DND-41 (cell line): ENCODE measurements at places on chromosomes 1 and 21.

GRCh38 chr1:88873737-88874349 lies 17.5 kb downstream of the GTF2B start:
- no peak for DNase-seq

- no peak for DNase-seq
These were observed 383.7 kb downstream of the ZP4 start for GRCh38 chr1:237507005-237507404.

DNA sequence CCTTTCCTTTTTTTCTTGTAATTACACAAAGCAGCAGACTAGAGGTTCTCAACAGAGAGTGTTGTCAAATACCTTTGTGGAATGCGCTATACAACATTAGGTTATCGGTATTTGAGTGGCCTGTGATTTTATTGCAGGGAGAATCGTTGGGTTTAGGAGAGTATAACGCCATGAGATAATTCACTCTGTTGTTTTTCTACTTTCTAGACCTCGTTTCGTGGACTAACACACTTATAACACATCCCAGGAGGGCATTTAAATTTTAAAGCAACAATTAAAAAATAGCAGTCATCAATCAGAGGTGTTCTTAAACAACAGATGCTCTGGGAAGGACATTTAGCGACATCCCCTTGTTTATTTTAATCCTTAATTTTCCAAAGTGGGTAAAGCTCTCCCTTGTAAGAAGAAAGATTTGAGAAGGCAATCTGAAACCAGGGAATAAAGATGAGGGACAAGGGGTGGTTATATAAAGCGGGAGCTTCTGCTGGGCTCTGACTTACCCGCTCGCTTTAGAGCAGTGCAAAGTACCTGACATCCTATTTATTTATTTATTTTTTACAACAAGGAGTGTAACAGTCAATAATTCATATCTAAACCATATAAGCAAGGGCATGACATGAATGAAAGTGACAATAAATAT lies 4.9 kb downstream of the PBX1 start:
- no peak for DNase-seq

GRCh38 chr21:46118316-46119143 lies 20.6 kb downstream of the COL6A2 start:
- no peak for DNase-seq

DNA sequence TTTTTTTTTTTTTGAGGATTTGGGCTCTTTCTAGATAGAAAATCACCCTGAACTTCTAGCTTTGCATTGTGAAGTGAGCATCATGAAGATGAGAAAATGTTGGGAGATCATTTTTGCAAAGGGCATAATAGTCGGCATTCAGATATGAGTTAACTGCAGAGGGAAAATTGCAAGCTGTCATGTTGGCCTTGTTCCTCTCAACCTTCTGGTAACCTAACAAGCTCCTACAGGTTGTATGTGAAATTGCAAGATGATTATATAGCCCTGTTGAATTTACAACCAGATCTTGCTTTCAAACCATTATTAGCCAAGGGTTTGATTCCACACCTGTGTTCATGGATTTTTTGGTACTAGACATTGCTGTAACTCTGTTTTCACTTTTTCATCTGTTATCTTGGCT lies 2.2 kb downstream of the ELOA start:
- DNase-seq: no peak

- DNase-seq: no peak
These were observed 43.4 kb downstream of the PARP1 start for GRCh38 chr1:226364514-226364899.

- DNase-seq: no peak
These were observed 249.8 kb downstream of the USH2A start for GRCh38 chr1:216173376-216173995.

GRCh38 chr1:172818841-172819527 lies 160.1 kb downstream of the FASLG start:
- DNase-seq: peak; percentile 43

DNA sequence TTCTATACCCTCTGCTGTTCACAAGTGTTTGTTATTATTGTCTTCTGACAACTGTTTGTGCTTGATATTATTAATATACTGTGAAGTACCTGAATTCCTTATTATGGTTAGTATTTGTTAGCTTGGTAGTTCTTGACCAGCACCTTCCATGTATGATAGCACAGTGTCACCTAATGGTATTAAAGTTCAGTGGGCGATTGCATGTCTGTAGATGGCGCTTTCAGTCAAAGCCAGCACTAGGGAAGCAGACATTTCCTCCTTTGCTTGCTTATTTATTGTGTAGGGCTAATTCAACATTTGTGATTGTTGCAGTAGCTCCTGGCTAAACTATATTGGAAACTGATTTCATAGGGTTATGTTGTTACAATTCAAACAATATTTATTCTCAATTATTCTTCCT lies 218.0 kb downstream of the ZP4 start:
- DNase-seq: no peak
